H9 (cell line): ENCODE measurements at places on chromosomes 5 and 9. TPM values are rescaled to one million over a fixed set of nuclear protein-coding genes. Genes with fewer than 3 reads are reported as not detected.

The CRB2 gene
- 2.9 and 3.6 TPM in 2 replicates for total RNA-seq

DNA sequence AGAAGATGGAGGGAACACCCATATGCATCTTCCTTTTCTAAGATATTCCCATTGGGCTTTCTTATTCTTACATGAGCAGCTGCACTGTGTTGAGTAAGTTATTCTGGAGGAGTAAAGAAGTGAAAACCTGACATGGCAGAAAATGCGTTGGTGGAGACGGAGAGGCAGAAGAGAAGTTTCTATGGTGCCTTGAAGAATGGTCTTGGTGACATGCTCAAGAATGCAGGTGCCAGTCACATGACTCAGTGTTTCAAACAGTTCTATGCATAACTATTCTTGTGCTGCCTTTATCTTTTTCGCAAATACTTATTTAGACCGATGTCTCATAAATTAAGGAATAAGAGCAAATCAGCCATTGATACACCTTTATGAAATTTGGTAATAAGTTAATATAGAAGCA, 377.8 kb upstream of the IRX2 start:
- no peak overlapping the region for H3K27ac ChIP-seq
- H3K4me1 ChIP-seq: peaks cover 2% of the 10 kb centered on the region; the same call in 1 of the 2 replicates
- H3K36me3 ChIP-seq: no peaks in the 10 kb centered on the region
- no peak overlapping the region for H3K4me3 ChIP-seq

DNA sequence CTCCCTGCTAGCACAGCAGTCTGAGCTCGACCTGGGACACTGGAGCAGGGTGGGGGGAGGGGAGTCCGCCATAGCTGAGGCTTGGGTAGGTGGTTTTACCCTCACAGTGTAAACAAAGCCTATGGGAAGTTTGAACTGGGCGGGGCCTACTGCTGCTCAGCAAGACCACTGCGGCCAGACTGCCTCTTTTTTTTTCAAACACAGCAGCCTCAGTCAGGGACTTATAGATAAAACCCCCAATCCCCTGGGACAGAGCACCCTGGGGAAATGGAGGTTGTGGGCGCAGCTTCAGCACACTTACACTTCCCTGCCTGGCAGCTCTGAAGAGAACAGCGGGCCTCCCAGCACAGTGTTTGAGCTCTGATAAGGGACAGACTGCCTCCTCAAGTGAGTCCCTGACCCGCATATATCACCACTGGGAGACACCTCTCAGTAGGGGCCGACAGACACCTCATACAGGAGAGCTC, 151.1 kb upstream of the APC start:
- peak; percentile 51 for DNase-seq
- H3K36me3 ChIP-seq: no peaks in the 10 kb centered on the region
- no peaks in the 10 kb centered on the region for H3K27me3 ChIP-seq

The GABRA1 gene
- not detected in 2 replicates for total RNA-seq

- H3K27ac ChIP-seq: no peak overlapping the region
- peaks cover 8% of the 10 kb centered on the region for H3K4me1 ChIP-seq
Measured at GRCh38 chr9:94909250-94909894, 182.9 kb downstream of the AOPEP start.

GRCh38 chr9:132878695-132879456, at the start of gene SPACA9:
Gene SPACA9 (plus strand): TSS chr9:132878898. CDS start chr9:132883948, 5,050 bp downstream.
- H3K27ac ChIP-seq: no peak within 1 kb of the TSS
- DNase-seq: peak; percentile 76
- no peaks in the 10 kb centered on the region; the same call in 2 of the 3 replicates for H3K36me3 ChIP-seq
- no peaks in the 10 kb centered on the region for H3K4me1 ChIP-seq
- peak within 1 kb of the TSS; percentile 86 for H3K4me3 ChIP-seq
- no peaks in the 10 kb centered on the region for H3K27me3 ChIP-seq

The FAM78A gene
- total RNA-seq: 1.9 and 2.1 TPM in 2 replicates

- H3K36me3 ChIP-seq: peaks cover 3% of the 10 kb centered on the region; the same call in 1 of the 2 replicates
- no peaks in the 10 kb centered on the region for H3K27me3 ChIP-seq
- no peak overlapping the region for H3K4me3 ChIP-seq
- H3K4me1 ChIP-seq: no peaks in the 10 kb centered on the region; the same call in 1 of the 2 replicates
- no peak overlapping the region for H3K27ac ChIP-seq
- DNase-seq: no peak
Measured at GRCh38 chr9:450057-450456, 235.4 kb downstream of the DOCK8 start.

DNA sequence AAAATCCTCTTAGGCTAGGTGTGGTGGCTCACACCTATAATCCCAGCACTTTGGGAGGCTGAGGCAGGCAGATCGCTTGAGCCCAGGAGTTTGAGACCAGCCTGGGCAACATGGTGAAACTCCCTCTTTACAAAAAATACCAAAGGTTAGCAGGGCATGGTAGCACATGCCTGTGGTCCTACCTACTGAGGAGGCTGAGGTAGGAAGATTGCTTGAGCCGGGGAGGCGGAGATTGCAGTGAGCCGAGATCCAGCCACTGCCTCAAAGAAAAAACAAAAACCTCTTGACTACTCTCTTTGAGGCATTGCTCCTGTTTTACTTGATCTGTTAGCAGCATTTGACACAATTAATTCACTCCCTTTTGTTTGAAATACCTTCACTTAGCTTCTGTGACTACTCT, 20.7 kb downstream of the KIF2A start:
- no peak overlapping the region for H3K4me3 ChIP-seq
- no peak overlapping the region for H3K27ac ChIP-seq
- H3K27me3 ChIP-seq: no peaks in the 10 kb centered on the region

DNA sequence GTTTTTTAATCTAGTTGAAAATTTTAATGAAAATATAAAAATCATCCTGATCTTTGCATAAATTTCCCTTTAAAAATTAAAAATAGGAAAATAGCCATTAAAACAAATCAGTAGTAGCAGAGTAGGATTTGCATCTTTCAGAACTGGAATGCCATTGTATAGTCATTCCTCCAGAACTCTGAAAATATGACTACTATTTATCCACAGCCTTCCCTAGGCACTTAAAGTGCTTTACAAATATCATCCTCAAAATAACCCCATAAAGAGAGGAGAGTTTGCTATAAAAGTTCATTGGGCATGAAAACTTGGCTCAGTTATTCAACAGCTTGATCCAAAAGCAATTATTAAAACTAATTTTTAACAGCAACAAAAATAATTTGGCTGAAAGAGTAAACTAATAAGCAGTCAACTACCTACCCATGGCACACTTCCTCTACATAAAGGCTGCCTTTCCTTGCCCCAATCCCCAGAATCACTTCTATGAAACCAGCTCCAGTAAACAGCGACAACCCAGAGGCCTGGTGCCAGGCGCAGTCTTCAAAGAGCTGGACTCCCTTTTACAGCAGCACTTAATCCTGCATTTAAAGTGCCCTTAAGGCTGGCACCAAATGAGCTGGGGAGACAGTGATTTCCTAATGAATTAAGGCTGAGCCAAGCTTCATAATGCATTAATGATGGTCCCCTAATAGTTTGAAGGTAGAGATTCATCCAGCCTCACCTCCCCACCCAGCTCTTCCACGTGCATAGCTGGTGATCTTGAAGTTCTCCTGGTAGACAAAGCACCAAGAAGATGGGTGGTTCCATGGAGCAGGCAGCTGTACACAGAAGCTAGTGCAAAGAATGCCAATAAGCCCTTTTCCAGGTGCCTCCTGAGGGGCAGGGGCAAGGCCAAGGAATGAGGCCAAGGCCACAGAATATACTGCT, 36.1 kb downstream of the LHFPL2 start:
- no peaks in the 10 kb centered on the region for H3K27me3 ChIP-seq
- H3K4me3 ChIP-seq: no peak overlapping the region; the same call in 2 of the 3 replicates
- peaks cover 8% of the 10 kb centered on the region; the same call in 1 of the 2 replicates for H3K4me1 ChIP-seq
- H3K36me3 ChIP-seq: peaks cover 26% of the 10 kb centered on the region
- no peak overlapping the region for H3K27ac ChIP-seq

DNA sequence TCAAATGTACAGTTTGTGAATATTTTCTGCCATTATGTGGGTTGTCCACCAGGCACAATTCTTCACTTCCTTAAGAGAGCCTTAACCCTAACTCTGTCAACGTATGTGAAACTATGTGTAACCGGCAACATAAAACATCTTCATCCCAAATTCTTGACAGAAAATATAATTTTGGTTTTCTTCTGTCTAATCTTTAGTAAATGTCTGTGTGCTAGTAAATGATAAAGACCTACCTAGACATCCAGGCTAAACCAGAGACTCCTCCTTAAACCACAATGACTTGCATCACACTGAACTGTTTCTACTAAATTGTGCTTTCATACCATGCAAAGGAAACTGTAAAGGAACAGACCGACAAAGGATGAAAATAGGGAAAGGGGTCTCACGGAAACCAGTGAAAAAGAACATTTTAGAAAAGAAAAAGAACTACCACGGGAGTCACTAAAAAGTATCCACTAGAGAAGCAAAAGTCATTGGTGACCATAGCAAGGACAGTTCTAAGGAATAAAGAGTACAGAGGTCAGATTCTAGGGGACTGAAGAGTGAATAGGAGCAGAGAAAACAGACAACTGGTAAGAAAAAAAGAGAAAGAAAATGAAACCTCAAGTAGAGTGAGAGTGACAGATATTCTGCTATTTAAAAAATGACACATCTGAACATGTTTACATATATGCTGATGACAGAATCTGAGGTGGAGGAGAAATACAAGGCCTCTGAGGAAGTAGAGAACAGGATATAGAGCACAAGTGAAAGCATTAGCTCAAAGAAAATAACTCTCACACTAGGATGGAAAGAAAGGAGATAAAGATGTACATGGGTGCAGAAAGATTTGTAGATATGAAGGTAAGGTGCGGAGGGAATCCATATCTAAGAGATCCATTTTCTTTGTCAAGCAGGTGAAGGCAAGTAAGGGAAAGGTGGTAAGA, 49.4 kb downstream of the FNIP1 start:
- no peaks in the 10 kb centered on the region for H3K27me3 ChIP-seq
- no peaks in the 10 kb centered on the region; the same call in 1 of the 3 replicates for H3K36me3 ChIP-seq
- H3K4me3 ChIP-seq: no peak overlapping the region
- no peak overlapping the region for H3K27ac ChIP-seq
- H3K4me1 ChIP-seq: peaks cover 4% of the 10 kb centered on the region; the same call in 1 of the 2 replicates

GRCh38 chr5:55568654-55569512, 34.1 kb upstream of the PLPP1 start:
- H3K27me3 ChIP-seq: no peaks in the 10 kb centered on the region
- no peaks in the 10 kb centered on the region for H3K36me3 ChIP-seq
- DNase-seq: no peak
- no peak overlapping the region for H3K27ac ChIP-seq
- peaks cover 8% of the 10 kb centered on the region; the same call in 1 of the 2 replicates for H3K4me1 ChIP-seq

The GTF2H2C gene
- total RNA-seq: 61.0 and 63.6 TPM in 2 replicates

- peaks cover 10% of the 10 kb centered on the region; the same call in 1 of the 2 replicates for H3K4me1 ChIP-seq
- no peak overlapping the region for H3K4me3 ChIP-seq
- H3K36me3 ChIP-seq: peaks cover 15% of the 10 kb centered on the region
Measured at GRCh38 chr5:34483442-34484033, 172.6 kb upstream of the RAI14 start.

DNA sequence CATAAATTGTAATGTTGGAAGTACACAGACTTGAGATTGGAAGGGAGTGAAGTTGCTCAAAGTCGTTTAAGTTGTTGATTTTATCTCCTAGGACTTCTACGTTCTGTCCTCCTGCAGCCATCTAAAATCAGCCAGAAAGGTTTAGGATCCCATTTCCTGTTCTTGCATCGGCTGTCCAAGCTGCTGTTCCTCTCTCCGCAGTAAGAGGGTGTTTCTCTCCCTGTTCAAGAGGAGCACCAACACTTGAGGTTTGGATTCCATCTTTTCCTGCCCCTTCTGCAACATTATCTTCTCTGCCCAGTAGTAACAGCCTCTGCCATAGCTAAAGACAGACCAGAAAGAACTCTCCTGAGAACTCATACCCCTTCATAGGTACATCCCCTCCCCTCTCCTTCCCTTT, 373.4 kb downstream of the GADD45G start:
- no peak overlapping the region for H3K4me3 ChIP-seq
- no peaks in the 10 kb centered on the region for H3K27me3 ChIP-seq
- no peaks in the 10 kb centered on the region for H3K4me1 ChIP-seq
- no peaks in the 10 kb centered on the region for H3K36me3 ChIP-seq

The DMRT3 gene
- not detected in 2 replicates for total RNA-seq

GRCh38 chr9:133120501-133121197, 391 bp downstream of the RALGDS start:
- H3K4me3 ChIP-seq: peak overlapping the region; percentile 64
- DNase-seq: peak; percentile 43
- H3K4me1 ChIP-seq: peaks cover 3% of the 10 kb centered on the region; the same call in 1 of the 2 replicates
- H3K27ac ChIP-seq: no peak overlapping the region
- H3K27me3 ChIP-seq: peaks cover 8% of the 10 kb centered on the region; the same call in 1 of the 2 replicates
- H3K36me3 ChIP-seq: no peaks in the 10 kb centered on the region

The LURAP1L gene
- 0.13 TPM in 1 of 2 replicates, not detected in the other for total RNA-seq

DNA sequence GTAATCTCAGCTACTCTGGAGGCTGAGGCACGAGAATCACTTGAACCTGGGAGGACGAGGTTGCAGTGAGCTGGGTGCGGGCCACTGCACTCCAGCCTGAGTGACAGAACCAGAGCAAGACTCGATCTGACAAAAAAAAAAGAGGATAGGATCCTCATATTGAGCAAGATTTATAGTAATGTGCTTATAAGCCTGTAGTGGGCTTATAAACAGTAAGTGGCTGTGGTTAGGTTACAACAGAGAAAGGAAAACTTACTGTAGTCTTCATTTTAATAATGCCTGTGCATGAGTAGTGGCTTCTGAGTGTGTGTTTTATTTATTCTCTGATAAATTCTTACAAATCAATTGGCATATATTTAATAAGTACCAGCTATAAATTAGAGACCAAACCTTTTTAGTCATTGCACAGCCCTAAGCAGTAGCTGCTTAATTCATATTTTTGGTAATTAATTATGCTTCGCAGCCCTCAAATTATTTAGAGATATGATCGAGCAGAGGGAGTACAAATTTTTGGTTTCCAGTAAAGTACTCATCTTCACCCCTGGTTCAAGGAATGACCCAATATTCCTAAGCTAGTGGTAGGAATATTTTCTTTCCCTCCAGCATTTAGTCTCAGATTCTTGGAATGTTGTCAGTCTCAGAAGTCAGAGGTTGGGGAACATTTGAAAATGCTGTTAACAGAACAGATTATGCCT, 73.8 kb upstream of the KLF9 start:
- H3K4me3 ChIP-seq: no peak overlapping the region
- no peak overlapping the region for H3K27ac ChIP-seq
- H3K27me3 ChIP-seq: no peaks in the 10 kb centered on the region
- no peaks in the 10 kb centered on the region for H3K36me3 ChIP-seq
- no peak for DNase-seq
- no peaks in the 10 kb centered on the region for H3K4me1 ChIP-seq
